ENCODE measurements at places on chromosomes 2 and 18. TPM values are rescaled to one million over a fixed set of nuclear protein-coding genes. Genes with fewer than 3 reads are reported as not detected.

DNA sequence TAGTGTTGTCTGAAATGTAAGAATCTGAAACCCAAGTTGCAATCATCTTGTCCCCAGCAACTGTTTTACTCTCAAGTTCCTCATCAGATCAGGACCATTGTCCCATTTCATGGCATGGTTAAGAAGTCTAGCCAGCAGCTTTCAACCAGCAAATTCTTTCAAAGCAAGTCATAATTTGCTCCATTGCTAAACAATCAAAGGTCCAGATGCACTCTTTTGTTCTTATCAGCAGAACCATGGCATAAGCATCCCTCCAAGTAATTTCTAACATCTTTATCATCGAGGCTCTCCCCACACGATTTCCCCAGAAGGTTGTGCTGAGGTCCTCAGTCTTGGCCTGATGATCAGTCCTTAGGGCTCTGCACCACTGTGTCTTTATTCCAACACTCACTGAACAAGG lies 67.5 kb upstream of the APCDD1 start:
- DNase-seq: no peak

DNA sequence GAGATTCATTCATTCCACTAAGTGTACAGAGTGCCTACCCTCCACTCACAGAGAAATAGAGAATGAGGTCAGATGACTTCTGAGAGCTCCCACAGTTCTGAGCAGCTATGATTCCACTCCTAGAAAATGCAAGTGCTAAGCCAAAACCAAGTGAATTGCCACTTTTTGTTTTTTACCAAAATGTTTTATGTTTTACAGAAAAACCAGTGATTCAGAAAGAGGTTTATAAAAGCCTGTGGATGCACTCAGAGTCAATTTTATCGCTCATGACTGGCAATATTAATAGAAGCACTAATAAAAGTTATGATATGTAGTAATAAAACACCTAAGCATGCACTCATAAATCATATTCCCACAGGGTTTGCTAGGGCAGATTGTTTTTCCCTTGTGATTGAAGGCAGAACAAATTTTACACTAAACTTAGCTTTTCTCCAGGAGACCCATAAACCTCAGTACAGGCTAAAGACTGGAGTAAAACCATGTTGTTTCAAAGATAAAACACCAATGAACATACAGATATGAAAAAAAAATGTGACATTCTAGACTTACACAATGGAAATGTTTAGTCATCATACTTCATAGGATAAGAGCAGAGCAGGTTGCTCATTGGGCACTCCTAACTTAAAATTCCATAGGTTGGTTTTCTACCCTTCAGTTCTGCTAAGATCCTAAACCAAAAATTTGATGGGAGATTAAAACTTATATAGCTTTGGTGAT lies 67.5 kb downstream of the PDK1 start:
- DNase-seq: no peak

The MLPH gene
- 0.65 TPM for total RNA-seq

DNA sequence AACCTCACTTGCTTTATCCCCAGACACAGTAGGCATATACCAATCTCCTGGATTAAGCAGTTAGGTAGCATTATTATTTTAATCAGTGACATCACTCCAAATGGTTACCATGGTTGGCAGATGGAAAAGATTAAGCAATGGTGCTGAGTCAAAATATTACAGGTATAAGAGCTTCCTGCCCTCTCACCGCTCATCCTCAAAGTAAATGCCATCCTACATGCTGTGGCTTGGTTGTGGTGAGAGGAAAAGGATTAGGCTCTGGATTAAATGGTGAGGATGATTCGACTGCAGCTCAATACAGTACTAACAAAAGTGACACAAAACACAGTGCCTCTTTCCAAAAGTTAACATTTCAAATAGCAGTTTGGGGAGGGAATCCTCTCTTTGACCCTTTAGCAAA lies 108.9 kb upstream of the ACAA2 start:
- DNase-seq: no peak

The SLC38A11 gene
- total RNA-seq: not detected

- no peak for DNase-seq
Observed at GRCh38 chr2:239751679-239752355, 273.3 kb downstream of the NDUFA10 start.

- no peak for DNase-seq
Observed at GRCh38 chr2:39735648-39736047, 43.4 kb downstream of the THUMPD2 start.

- DNase-seq: no peak
Observed at GRCh38 chr2:130726614-130727180, 2.2 kb upstream of the GPR148 start.

- no peak for DNase-seq
Observed at GRCh38 chr2:6694555-6694954, 171.2 kb downstream of the CMPK2 start.

- no peak for DNase-seq
Observed at GRCh38 chr2:43332653-43333052, 106.2 kb upstream of the ZFP36L2 start.

The TRIB2 gene
- 43.0 TPM for total RNA-seq

GRCh38 chr2:20231598-20232026 lies 6.7 kb upstream of the SDC1 start:
- DNase-seq: no peak

- DNase-seq: no peak
Observed at GRCh38 chr18:62812242-62812641, 96.9 kb downstream of the PHLPP1 start.

The POTEC gene
- not detected for total RNA-seq

- no peak for DNase-seq
Observed at GRCh38 chr2:179186126-179186525, 78.5 kb downstream of the SESTD1 start.

GRCh38 chr2:173942861-173943523 lies 22.2 kb downstream of the SP3 start:
- no peak for DNase-seq

The OST4 gene
- total RNA-seq: 239 TPM

The RBM43 gene
- total RNA-seq: 4.7 TPM

- DNase-seq: no peak
Observed at GRCh38 chr2:162244541-162245031, 1.3 kb upstream of the FAP start.

GRCh38 chr18:42255908-42256765 lies 301.1 kb downstream of the PIK3C3 start:
- no peak for DNase-seq

DNA sequence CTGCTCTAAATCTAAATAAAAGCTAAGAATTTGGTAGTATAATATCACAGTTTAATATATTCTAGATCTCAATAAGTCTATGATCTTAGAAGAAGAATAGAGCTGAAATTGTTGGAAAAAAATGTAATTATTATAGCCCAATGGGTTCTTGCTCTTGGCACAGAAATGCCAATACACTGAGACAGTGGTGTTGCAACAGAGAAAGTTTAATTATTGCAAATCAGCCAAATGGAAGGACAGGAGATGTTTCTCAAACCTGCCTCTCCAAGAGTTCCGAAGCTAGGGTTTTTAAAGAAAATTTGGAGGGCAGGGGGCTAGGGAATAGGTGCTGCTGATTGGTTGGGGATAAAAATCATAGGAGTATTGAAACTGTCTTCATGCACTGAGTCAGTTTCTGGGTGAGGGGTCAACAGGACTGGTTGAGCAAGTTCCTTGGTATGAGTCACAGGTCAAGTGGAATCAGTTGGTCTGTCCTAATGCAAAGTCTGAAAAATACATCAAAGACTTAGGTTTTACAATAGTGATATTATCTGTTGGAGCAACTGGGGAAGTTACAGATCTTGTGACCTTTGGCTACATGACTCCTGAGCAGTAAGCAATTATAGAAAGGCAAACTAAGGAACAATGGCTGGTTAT lies 228.6 kb downstream of the CD226 start:
- DNase-seq: no peak

DNA sequence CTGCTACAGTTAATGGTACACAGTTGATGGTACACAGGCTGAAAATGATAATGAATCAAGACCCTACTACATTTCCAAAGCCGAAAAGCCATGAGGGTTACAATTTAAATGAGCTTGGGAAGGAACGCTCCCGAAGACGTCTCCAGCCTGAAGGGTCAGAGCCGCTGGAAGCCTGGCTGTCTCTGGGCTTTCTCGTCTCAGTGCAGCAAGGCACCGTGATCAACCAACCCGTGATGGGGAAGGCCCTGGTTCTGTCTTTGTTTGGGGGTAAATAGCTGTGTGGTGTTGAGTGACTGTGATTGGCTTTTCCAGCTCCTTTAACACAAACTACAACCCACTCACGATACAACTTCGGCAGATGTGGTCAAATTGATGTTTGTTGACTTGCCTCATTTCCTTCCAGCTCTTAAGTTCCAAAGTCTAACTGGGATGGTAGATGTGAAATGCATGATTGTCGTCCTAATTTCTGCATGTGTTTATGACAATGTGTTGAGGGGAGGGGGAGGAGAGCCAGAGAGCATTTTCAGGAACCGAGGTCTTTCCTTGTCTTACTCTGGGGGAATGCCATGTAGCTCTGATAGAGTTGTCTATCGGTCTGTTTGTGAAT lies 59.9 kb upstream of the EML6 start:
- DNase-seq: no peak

DNA sequence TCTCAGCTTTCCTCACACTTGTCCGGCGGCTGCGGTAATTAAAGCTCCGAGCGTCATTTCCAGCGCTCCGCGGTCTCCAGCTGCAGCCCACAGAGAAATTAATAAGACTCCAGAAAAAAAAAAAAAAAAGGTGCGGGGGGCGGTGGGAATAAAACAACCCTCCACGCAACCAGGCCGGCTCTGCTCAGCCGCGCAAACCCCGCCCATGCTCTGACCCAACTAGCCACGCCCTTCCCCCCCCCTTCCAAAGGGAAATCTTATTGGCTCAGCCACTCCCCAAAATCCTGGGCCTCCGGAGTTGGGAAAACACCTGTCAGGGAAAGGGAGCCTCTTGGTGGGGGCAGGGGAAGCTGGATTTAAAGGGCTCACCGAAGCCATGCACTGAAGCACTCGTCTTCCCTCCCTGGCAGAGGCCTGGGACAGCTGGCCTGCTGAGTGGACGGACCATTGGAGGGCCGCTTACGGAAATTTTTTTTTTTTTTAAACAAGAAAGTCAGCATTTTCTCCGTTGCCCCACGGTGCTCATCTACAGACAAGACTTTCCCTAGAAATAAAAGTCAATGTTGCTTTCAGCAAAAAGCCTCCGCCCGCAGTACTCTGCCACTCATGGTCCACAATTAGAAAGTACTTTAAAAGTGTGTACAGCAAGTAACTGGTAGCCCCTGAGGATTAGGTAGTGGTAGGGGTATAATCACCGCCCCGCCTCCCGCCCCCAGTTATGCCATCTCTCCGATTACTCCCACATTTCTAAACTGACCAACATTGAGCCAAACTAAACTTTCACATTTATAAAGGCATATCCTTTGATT lies 674 bp upstream of the ERBB4 start:
- DNase-seq: peak; percentile 14

The CARF gene
- total RNA-seq: 1.2 TPM

GRCh38 chr2:170486730-170487129 lies 228.4 kb upstream of the SP5 start:
- DNase-seq: no peak

The GCKR gene
- 0.25 TPM for total RNA-seq

The RBM44 gene
- 0.04 TPM for total RNA-seq

The FOXI3 gene
- not detected for total RNA-seq
